ENCODE measurements at places on chromosomes 11 and 22. TPM values are rescaled to one million over a fixed set of nuclear protein-coding genes. Genes with fewer than 3 reads are reported as not detected.

OR8K5 gene
- not detected for polyA plus RNA-seq

DNA sequence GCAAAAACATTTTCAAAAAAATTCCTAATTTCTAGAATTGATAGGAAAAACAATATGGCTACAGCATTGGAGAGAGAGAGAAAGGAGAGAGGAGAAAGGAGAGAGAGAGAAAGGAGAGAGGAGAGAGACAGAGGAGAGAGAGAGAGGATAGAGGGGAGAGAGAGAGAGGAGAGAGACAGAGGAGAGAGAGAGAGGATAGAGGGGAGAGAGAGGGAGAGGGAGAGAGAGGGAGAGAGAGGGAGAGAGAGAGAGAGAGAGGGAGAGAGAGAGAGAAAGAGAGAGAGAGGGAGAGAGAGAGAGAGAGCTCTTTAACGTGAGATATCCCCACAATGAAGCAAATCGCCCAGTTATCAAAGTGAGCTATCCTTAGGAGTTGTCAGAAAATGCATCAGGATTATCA lies 737 bp upstream of the TYR start:
- DNase-seq = no peak

DNA sequence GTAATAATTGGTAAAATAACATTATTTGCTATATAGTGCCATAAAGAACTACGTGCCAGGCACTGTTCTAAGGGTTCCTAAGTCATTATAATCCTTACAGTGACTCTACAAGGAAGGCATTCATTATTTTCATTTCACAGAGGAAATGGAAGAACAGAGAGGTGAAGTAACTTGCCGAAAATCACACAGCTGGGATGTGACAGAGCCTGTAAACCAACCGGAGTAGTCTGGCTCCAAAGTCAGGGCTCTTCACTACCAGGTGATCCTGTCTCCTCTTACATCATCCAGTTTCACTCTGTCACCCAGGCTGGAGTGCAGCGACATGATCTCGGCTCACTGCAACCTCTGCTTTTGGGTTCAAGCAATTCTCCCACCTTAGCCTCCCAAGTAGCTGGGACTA lies 59.2 kb upstream of the RBFOX2 start:
- no peak for DNase-seq

DNA sequence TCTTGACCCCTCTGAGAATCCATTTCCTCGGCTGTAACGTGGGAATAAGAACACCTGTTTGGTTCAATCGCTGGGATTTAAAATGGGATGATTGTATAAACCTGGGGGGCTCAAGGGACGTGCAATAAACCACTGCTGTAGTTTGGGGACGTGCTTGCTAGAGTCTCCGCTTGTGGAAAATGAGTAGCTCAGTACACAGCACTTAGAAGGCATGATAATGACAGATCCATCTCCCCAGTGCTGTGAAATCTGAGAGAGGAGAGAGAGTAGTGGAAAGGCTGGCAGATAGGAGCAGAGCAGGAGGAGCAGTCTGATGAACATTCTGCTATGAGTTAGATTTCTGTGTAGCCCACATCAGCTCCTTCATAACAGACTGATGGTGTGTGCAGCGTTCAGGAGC lies 256.5 kb downstream of the MN1 start:
- DNase-seq = no peak

DNA sequence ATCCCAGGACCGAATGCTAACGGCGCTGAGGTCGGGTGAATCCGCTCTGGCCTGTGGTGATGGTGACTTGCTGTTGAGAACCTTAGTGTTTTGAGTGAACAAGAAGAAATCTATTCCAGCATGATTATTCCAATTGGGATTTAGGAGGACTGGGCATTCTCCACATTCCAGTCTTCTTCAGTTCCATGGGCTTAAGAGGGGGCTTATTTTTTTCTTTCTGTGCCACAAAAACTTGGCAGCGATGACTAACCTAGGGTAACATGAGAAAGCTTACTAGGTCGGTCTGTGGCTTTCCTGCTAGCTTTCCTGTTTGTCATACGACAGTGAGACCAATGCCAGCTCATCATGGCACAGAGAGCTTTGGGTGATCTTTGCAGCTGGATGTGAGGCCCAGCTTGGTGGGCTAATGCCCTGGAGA lies 62.9 kb upstream of the ATXN10 start:
- DNase-seq = no peak

- no peak for DNase-seq
Observed at GRCh38 chr22:48070083-48070482, 1307.6 kb downstream of the TBC1D22A start.

DNA sequence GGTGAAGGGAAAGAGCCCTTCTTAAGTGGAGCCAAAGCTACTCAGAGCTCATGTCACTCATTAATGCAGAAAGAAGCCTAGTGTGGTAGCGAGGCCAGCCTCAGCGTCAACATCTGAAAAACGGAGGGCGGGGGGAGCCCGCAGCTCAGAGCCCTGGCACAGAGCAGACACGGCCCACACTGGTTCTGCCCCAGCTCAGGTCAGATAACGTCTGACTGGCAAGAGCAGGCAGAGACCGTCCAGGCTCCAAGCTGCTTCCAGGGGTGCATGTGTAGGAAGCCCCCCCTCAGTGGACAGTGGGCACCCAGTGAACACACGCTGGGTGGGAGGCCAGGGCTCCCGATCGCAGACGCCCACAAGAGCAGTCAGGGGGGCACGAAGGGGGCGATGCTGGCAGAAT lies 100.8 kb downstream of the SHANK2 start:
- no peak for DNase-seq

H19 gene
- 1.7 TPM for polyA plus RNA-seq

DNA sequence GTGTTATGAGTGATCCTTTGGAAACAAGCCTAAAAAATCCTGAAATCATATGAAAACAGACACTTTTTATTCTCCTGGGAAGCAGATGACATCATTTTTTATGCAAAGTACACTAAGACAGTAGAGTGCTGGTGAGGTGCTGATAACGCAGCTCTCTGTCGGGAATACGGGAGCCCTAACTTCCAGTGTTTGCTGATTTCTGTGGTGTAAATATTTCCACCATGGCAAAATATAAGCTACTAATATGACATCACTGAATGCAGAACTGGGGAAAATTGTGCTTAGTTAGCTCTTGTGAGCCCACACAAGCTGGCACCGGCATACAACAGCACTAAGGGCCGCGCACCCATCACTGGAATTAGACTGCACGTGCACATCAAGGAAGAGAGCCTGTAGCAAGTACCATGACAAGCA lies 82.6 kb downstream of the FAM76B start:
- no peak for DNase-seq

- DNase-seq = no peak
Observed at GRCh38 chr11:126408901-126409619, 53.6 kb downstream of the ST3GAL4 start.

HEPN1 gene
- not detected for polyA plus RNA-seq
